ENCODE measurements at places on chromosomes 3 and 15. TPM values are rescaled to one million over a fixed set of nuclear protein-coding genes. Genes with fewer than 3 reads are reported as not detected.

The PLA2G4F gene
- not detected for total RNA-seq

- no peaks in the 10 kb centered on the region for H3K4me1 ChIP-seq
- no peaks in the 10 kb centered on the region for H3K36me3 ChIP-seq
- no peak overlapping the region for H3K27ac ChIP-seq
- no peak overlapping the region for H3K4me3 ChIP-seq
- DNase-seq: no peak
Observed at GRCh38 chr3:173653781-173654180, 256.2 kb downstream of the NLGN1 start.

DNA sequence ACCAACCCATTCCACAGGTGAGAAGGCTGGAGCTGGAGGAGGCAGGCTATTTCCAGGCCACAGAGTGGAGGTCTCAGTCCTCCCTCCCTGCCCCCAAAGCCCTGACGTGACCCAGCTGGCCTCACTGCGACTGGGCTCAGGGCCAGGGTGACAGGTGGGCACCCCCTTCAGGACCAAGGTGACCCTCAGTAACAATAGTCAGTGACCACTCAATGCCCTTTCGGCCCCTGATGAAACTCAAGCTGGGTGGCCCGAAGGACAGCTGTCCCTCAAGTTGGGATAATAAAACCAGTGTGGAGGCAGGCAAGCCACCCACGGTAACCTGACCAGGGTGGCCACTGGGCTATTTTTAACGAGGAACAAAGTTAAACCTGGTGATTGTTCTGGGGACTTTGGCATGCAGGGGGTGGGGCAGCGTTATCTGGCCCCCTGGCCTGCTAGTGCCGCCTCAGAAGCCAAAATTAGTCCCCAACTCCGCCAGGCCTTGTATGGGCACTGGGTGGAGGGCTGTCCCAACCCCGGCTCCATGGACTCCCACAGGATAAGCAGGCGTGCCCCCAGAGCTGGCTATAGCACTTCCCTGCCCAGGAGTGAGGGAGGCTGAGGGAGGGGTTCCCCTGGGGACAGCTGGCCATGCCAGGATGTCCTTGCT lies 1.1 kb downstream of the TNNC1 start:
- H3K27me3 ChIP-seq: no peaks in the 10 kb centered on the region
- no peak for DNase-seq
- no peak overlapping the region for H3K4me3 ChIP-seq
- H3K4me1 ChIP-seq: no peaks in the 10 kb centered on the region

- H3K36me3 ChIP-seq: no peaks in the 10 kb centered on the region
- H3K27me3 ChIP-seq: no peaks in the 10 kb centered on the region
- no peak overlapping the region for H3K4me3 ChIP-seq
- H3K4me1 ChIP-seq: no peaks in the 10 kb centered on the region
- no peak overlapping the region for H3K27ac ChIP-seq
- no peak for DNase-seq
Observed at GRCh38 chr3:82194870-82195269, 433.4 kb upstream of the GBE1 start.

DNA sequence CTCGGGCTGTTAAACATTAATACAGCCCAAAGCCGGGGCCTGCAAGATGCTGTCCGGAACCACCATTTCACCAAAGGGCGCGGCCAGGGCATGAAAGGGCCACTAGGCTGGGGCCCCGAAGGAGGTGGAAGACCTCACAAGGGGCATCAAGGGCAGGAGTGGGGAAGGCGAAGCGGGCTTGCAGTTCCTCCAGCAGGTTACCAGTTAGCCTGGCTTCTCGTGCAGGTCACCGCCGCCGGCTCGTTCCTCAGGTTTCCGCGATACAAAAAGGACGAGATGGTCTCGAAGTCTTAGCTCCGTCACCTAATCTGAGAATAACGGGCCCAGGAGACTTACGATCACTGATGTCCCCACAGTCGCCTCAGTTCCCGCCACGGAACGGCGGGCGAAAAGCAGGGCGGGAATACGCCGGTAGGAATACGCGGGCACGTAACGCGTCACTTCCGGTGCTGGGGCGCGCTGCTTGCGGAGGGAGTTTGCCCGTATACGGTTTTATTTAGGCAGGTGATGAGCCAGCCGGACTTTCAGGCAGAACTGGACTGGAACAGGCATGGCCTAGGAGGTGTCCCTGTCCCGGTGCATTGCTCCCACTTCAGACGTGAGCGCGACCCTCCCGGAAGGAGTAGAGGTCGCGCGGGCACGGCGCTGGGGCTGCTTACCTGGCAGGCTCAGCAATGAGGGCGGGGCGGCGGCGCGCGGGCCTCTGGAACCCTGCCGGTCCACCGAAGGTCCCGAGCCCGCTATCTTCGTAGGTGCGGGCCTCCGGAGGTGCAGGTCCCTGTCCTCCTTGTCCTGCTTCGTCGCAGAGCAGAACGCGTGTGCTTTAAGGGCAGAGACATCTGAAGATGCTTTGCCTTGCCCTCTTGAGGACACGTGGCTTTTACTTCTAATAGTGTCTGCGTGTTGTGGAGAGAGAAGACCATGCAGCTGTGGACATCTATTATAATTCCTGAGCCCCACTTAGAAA lies at the start of gene RFC4:
Gene RFC4, minus strand, starts transcription at position 394 of the 967 bp plus-strand sequence. CDS start 1,769 bp downstream, outside the sequence.
- peak; percentile 91 for DNase-seq
- H3K4me3 ChIP-seq: peak within 1 kb of the TSS; percentile 84
- H3K36me3 ChIP-seq: no peaks in the 10 kb centered on the region
- H3K27me3 ChIP-seq: no peaks in the 10 kb centered on the region

DNA sequence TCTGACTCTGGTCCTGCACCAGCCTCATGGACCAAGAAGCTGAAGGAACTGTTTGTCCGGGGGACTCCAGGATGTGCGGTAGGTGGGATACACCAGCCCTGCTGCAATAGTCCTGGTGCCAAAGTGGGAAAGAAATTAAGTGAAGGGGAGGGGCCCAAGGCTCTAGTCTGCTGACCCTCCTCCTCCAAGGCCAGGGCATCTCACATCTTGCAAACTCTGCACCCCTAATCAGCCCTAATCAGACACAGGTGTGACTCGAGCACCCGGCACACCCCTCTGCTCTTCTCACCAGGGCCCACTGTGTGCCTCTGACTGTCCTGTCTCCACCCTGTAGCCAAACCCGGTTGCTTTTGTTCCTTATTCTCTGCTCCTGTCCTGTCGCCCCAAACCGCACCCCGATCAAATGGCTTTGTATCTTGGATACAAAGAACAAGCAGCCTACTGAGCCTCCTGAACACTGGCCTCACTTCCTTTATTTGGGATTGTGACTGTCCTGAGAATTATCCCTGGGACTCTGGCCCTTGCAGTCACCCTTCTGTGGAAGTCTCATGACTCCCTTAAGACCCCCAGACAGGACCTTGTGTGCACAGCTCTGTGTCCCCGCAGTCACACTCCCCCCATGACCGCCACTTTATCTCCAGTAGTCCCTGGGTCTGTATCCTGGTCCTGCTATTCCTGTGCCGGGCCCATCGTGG lies 26.7 kb upstream of the SLC41A3 start:
- no peak overlapping the region for H3K27ac ChIP-seq
- H3K4me3 ChIP-seq: no peak overlapping the region
- DNase-seq: no peak

DNA sequence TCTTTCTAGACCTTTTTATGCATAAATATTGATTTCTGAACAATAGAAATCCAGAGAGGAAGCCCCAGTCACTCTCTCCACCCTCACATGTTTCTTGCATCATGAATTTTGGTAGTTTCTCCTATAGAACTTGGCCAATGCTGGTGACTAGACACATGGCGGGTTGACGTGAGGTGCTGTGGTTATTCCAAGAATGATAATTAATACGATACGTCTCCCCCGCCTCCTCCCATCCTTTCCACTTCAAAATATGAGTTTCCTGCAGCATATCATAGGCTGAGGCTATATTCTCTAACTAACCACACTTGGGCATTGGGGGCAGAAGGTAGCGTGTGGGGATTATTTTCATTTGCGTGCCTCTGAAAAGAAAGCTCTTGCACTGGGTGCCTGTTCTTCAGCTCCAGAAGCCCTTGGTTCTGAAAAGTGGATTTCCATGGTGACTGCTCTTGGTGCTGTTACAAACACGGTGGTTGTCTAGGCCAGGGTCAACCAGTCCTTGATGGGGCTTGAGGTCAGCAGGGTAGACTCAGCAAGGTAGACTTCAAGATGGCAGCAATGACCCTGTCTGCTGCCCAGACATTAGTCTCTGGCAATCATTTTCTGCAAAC lies 5.3 kb downstream of the TNFSF10 start:
- H3K36me3 ChIP-seq: no peaks in the 10 kb centered on the region
- peak overlapping the region; percentile 9 for H3K27ac ChIP-seq
- H3K4me1 ChIP-seq: peaks cover 35% of the 10 kb centered on the region
- no peaks in the 10 kb centered on the region for H3K27me3 ChIP-seq
- H3K4me3 ChIP-seq: no peak overlapping the region
- no peak for DNase-seq

GRCh38 chr3:4985330-4986174 lies 6.3 kb downstream of the BHLHE40 start:
- no peaks in the 10 kb centered on the region for H3K27me3 ChIP-seq
- H3K27ac ChIP-seq: peak overlapping the region; percentile 100
- peaks cover 29% of the 10 kb centered on the region for H3K4me1 ChIP-seq
- H3K36me3 ChIP-seq: peaks cover 16% of the 10 kb centered on the region
- no peak for DNase-seq
- H3K4me3 ChIP-seq: no peak overlapping the region

All from right lobe of liver (tissue), 6 donors.